ENCODE measurements at places on chromosomes 5 and 9.
A peak's percentile ranks its signal among the peaks of the same experiment; 100 is the strongest.

- no peak for DNase-seq
- H3K4me1 ChIP-seq: peaks cover 48% of the 10 kb centered on the region
- H3K36me3 ChIP-seq: no peaks in the 10 kb centered on the region
- H3K27ac ChIP-seq: no peak overlapping the region
These were observed 188.3 kb downstream of the GNAQ start for GRCh38 chr9:77843076-77843870.

GRCh38 chr5:113040672-113041260 is 64.2 kb downstream of the DCP2 start:
- H3K4me1 ChIP-seq: no peaks in the 10 kb centered on the region
- H3K27me3 ChIP-seq: no peaks in the 10 kb centered on the region
- no peak overlapping the region for H3K27ac ChIP-seq
- H3K36me3 ChIP-seq: no peaks in the 10 kb centered on the region
- no peak for DNase-seq

DNA sequence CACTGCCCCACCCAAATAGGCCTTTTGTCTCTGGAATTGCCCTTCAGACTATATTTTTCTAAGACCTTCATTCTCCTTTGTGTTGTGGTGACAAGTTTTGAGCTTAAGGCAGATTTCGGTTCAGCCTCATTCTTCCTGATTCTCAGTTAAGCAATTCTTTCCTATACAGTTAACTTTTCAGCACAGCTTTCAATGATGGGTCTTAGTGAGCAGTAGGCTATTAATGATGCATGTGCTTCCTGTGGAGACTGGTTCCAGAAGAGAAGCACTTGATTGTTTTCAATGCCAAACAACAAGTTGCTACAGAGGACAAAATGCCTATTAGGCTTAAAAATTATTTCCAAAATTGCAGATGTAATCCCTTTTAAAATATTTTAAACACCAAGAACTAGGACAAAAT is 47.7 kb upstream of the TLX3 start:
- no peaks in the 10 kb centered on the region for H3K36me3 ChIP-seq
- H3K27ac ChIP-seq: no peak overlapping the region
- no peaks in the 10 kb centered on the region for H3K27me3 ChIP-seq
- no peak for DNase-seq
- H3K4me3 ChIP-seq: no peak overlapping the region

- DNase-seq: no peak
- H3K27me3 ChIP-seq: no peaks in the 10 kb centered on the region
- no peak overlapping the region for H3K27ac ChIP-seq
- no peaks in the 10 kb centered on the region for H3K36me3 ChIP-seq
These were observed 118.9 kb downstream of the NR6A1 start for GRCh38 chr9:124652203-124652602.

DNA sequence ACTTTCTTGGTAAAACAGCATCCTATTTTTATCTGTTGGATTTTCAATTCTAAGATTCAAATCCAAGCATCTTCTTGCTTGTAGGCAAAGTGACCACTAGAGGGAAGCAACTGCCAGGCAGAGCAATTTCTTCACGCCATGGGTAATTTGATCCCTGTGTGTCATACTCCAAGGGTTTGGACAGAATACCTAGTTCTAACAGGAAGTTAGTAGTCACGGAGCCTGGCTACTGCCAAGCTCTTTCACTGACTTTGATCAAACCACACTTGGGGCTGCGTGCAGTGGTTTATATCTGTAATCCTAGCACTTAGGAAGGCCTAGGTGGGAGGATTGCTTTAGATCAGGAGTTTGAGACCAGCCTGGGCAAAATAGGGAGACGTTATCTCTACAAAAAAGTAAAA is 473.6 kb upstream of the TNC start:
- no peaks in the 10 kb centered on the region for H3K36me3 ChIP-seq
- no peak overlapping the region for H3K4me3 ChIP-seq
- H3K27me3 ChIP-seq: no peaks in the 10 kb centered on the region
- no peaks in the 10 kb centered on the region for H3K4me1 ChIP-seq
- H3K27ac ChIP-seq: peak overlapping the region; percentile 46

DNA sequence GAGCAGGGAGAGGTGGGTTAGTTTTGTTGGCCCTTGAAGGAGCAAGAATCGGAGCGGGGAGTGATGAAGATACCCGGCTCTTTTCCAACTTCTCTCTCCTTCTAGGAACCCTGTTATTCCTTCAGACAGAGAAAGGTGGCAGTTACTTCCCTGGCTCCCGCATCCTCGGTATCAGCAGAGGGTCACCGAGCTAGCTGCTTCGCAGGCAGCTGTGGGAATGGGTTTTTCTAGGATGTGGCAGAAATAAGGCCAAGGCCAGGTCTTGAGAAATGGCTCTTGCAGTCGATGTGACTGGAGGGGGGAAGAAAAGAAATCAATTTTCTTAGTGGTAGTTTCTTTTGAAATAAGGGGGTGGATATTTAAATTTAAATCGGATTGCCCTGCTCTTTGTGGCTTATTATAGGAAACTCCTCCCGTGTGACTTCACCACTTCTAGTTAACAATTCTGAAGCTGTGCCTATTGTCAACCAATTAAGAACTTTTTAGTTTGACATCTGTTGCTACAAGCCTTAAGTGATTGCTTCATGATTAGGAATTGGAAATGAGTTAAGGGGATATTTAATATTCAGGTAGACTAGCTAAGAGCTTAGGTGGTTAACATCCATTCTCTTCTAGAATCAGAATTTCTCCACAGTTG is 1.4 kb downstream of the SAP30L start:
- H3K4me1 ChIP-seq: peaks cover 38% of the 10 kb centered on the region
- H3K36me3 ChIP-seq: peaks cover 17% of the 10 kb centered on the region
- DNase-seq: no peak
- peak overlapping the region; percentile 89 for H3K4me3 ChIP-seq
- H3K27ac ChIP-seq: peak overlapping the region; percentile 91
- no peaks in the 10 kb centered on the region for H3K27me3 ChIP-seq

- no peaks in the 10 kb centered on the region for H3K27me3 ChIP-seq
- no peak for DNase-seq
- H3K4me1 ChIP-seq: no peaks in the 10 kb centered on the region
- H3K27ac ChIP-seq: peak overlapping the region; percentile 66
- no peak overlapping the region for H3K4me3 ChIP-seq
These were observed 38.1 kb downstream of the ITGA1 start for GRCh38 chr5:52825826-52826225.

DNA sequence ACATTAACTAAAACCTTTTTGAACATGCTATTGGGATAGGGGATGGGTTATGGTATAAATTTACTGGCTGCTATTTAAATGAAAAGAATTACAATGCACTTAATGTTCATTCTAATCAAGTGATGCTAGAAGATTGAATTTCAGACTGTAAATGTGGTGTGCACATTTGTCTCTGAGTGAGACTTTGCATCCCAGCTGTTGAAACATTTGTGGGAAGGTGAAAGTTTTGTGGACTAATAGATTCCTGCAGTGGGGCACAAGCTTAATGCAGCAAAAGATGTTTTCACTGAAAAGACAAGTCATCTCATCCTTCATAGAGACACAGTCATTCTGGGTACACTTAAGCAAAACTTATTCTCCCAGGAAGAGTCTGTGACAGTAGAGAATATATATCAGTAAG is 323.6 kb downstream of the NFIB start:
- H3K36me3 ChIP-seq: no peaks in the 10 kb centered on the region
- H3K27me3 ChIP-seq: no peaks in the 10 kb centered on the region
- H3K4me1 ChIP-seq: peaks cover 56% of the 10 kb centered on the region
- no peak overlapping the region for H3K4me3 ChIP-seq
- H3K27ac ChIP-seq: no peak overlapping the region
- no peak for DNase-seq

DNA sequence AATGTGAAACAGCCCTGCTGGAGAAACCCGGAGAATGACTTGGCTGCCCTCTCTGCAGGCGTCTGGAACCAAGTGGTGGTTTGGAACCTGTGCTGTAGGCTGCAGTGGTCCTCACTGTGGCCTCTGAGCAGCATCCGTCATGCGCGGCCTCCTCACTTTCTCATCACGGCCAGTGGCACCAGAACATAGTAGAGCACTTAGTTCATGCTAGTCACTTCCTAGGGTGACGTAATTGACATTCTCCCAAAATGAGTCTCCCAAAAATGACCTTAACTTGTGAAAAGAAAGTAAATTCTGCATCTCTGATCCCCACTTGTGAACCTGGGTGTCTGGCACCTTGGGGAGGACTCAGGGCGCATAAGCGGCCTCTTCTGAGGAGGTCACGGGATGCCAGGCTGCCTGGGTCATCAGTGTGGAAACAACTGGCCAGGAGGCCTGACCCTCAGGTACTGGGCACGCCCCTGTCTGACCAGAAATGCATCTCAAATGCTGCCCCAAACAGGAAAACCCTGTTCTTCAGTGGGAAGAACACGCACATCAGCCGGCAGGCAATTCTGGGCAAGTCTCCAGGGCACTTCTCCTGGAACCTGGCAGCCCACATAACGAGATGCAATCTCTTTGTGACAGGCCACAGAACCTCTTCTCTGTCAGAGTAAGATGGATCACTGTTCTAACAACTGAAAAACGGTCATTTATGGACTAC is 36.6 kb upstream of the SPTLC1 start:
- no peak overlapping the region for H3K27ac ChIP-seq
- no peaks in the 10 kb centered on the region for H3K27me3 ChIP-seq
- no peaks in the 10 kb centered on the region for H3K36me3 ChIP-seq
- peaks cover 9% of the 10 kb centered on the region for H3K4me1 ChIP-seq
- no peak overlapping the region for H3K4me3 ChIP-seq

Measured in tibial artery (tissue), 4 donors.